PC-3 (cell line): ENCODE measurements at places on chromosomes 5 and 9.

GRCh38 chr9:134597957-134598883 is 43.4 kb upstream of the COL5A1 start:
- no peak for DNase-seq

GRCh38 chr9:86836797-86837196 is 110.5 kb downstream of the GAS1 start:
- no peak for DNase-seq

DNA sequence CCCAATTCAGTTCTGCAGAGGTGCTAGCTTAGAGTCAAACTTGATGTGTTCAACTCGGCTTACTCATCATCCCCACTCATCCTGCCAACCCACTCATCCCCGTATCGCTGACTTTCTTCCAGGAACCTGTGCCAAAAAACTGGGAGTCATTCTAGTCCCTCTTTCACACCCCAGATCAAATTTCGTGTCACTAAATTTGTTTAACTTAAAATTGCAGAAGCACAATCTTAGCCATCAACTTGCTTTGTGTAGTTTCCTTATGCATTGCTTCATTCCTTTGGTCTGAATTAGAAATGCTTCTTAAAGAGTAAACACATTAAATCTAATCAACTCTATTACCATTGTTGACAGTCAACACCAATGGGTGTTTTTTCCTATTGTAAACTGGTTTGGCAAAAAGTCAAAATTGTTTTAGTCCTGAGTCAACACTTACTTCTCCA is 162.4 kb downstream of the TTC39B start:
- DNase-seq = peak; percentile 92

DNA sequence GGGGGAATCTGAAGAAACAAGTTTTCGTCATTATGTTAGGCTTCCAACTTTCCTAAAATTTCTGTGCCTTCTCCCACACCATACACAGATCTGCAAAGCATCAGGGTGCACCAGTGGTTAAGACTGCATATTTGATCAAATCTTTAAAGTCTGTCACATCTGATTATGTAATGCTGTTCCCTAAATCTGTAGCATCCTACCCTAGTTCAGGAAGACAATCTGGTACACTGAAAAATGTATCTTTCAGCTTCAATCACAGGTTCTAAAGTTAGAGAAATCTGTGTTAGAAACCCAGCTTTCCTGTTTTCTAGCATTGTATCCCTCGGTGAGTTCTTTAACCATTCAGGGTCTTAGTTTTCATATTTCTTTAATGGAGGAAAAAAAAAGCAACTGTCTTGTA is 3.9 kb downstream of the SSBP2 start:
- DNase-seq = no peak

- no peak for DNase-seq
Measured at GRCh38 chr5:133825631-133826289, 142.7 kb downstream of the C5orf15 start.

DNA sequence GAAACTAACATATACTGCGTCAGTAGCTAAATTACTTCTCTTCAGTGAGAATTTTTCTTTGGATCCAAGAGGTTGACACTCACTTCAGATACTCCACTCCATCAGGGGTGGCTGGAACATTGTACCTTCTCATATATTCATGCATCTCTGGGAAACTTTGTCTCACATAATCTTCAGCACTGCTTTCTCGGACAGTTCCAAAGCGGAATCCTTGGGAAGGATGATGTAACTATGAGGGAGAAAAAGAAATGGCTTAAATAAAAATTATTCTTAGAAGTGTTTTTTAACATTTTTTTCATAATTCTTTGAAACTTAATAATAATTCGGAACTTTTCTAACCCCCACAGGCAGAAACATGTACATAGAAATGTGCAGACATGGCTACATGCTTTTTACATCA is 33.4 kb upstream of the PPP3R2 start:
- DNase-seq = peak; percentile 9

DNA sequence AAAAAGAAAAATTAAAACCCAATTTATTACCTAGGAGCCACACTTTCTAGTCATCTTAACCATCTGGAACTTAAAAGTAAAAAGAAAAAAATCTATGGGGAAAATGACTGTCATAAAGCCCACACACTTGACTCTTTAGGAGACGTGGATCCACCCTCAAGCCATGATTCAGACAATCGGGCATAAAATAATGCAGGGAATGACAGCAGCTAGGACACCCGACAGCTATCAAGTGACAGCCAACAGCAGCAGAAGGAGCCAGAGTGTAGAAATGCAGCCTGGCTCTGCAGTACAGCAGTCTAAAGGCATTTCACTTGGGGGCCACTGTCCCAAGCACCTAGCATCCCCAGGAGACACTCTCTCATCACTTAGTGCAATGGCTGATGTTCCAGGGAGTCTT is 226.9 kb downstream of the CAAP1 start:
- DNase-seq = no peak

GRCh38 chr9:110357505-110357904 is 19.8 kb upstream of the TXNDC8 start:
- peak; percentile 26 for DNase-seq

DNA sequence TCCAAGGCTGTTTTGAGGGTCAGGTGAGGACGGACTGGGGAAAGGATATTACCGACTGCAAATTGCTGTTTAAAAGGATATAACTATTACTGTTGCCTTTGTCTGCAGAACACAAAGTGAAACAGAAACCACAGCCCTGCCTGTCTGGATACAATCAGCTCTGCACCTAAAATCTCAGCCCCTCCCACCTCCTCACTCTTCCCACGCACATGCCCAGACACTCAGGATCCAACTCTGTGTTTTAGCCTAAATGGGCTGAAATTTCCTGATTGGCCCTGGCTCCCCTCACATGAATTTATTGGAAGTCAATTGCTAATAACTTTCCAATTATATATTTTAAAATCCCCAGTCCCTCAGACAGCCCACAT is 176.3 kb upstream of the PPP1R26 start:
- DNase-seq = no peak

- no peak for DNase-seq
Measured at GRCh38 chr5:127601111-127601510, 47.8 kb upstream of the CTXN3 start.

GRCh38 chr5:600886-601541 is 11.1 kb upstream of the CEP72 start:
- peak; percentile 5 for DNase-seq

GRCh38 chr5:88518131-88519016 is 249.7 kb upstream of the TMEM161B start:
- DNase-seq = no peak

GRCh38 chr5:86329318-86329717 is 288.4 kb upstream of the COX7C start:
- DNase-seq = no peak

- no peak for DNase-seq
Measured at GRCh38 chr9:111236332-111236731, 93.7 kb downstream of the OR2K2 start.

- peak; percentile 36 for DNase-seq
Measured at GRCh38 chr9:127977884-127978647, 2.7 kb downstream of the EEIG1 start.

- DNase-seq = no peak
Measured at GRCh38 chr9:6562201-6562600, 83.3 kb downstream of the GLDC start.

DNA sequence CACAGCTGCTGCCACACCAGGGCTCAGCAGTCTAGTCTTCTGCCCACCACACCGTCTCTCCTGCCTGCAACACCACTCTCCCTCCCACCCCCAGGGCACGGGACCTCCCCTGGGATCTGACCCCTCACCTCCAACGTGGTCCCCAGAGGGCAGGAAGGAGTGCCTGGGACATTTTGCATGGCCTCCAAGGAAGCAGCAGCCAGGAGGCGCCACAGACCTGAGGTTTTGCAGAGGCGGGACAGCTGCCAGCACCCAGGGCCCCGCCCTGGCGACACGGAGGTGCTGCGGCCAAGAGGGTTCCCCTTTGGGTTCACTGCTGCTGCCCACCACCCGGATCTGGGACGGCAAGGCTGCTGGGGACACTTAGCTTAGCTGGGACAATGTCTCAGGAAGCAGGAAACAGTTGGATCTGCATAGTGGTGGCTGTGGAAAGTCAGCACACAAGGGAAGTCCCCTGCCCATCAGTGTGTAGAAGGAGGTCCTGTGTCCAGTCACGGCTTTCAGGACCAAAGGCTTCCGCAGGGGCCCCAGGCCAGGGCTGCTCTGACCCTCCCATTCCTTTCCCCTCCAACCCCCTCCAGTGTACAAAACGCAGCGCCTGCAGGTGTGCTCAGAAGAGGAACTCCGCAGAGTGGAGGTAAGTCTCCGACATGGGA is 13.8 kb downstream of the PROP1 start:
- DNase-seq = peak; percentile 50

DNA sequence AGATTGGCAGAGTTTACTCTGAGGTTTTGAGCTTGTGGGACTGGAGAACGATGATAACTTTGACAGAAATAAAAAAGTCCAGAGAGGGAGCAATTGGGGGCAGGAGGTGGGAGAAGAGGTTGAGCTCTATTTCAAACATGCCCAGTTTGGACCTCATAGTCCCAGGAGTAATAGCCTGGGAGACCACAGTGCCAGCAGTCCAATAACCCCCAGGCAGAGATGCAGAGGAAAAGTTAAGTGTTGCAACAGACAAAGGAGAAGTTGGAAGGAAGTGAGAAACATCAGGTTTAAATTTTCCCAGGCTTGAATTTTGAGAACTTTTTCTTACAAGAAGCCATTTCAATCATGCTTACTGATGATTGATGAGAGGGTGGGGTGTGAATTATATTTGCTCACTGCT is 117.0 kb upstream of the GHR start:
- DNase-seq = no peak

- DNase-seq = no peak
Measured at GRCh38 chr5:149372076-149372795, 6.9 kb downstream of the IL17B start.

- peak; percentile 63 for DNase-seq
Measured at GRCh38 chr9:112925058-112925641, 34.5 kb upstream of the SLC46A2 start.

- DNase-seq = peak; percentile 57
Measured at GRCh38 chr9:131397100-131397790, 3.4 kb downstream of the PRRC2B start.

GRCh38 chr5:65455064-65455463 is 26.7 kb downstream of the ADAMTS6 start:
- DNase-seq = no peak

DNA sequence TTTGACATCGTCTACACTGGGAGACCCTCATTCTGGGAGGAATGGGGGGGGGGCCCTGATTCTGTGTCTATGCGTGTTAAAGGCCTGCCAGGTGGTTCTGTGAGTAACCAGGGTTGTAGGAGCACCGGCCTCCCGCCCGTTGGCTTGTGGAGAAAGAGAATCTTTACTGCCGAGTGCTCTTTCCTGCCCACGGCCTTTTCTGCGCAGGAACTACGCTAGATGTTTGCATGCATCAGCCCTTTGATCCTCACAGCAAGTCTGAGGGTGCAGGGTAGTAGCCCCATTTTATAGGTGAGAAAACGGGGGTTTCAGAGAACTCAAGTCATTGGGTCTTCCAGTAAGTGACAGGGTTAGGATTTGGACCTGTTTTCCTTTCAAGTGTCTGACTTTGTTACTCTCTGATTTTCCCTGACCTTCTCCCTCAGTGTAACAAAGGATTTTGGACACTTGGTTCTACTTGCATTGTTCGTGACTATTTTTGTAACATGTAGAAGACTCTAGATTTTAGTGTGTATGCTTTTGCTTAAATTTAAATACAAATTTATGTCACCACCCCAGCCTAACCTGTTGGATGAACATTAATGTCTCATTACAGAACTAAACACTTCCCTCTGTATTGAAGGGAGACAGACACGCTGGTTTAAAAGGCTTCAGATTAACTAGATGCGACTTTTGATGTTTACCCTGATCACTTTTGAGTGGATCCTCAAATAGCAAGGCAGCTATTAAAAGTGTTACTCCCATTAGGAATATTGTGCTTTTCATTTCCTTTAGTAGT is 22.0 kb downstream of the MAST4 start:
- DNase-seq = no peak

- DNase-seq = no peak
Measured at GRCh38 chr9:132242621-132243155, 80.8 kb downstream of the NTNG2 start.

DNA sequence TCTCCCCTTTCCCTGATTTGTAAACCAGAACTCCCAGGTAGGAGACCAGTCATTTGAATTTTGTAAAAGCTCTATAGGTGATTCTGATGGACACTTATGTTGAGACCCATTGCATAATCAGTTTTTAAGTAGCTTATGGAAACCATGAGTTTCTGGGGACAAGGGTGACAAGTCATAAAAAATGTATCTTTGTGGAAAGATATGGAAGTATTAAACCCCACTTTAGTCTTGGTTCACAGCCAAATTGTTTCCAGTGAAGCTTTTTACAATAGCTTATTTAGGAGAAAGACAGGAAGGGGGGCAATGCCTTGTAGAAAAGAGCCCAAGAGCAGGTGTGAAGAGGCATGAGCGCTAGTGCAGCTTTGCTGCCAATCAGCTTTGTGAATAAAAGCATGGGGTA is 453 bp upstream of the CCL28 start:
- DNase-seq = no peak

GRCh38 chr5:148343046-148343407 is 7.7 kb downstream of the SPINK9 start:
- DNase-seq = peak; percentile 97

DNA sequence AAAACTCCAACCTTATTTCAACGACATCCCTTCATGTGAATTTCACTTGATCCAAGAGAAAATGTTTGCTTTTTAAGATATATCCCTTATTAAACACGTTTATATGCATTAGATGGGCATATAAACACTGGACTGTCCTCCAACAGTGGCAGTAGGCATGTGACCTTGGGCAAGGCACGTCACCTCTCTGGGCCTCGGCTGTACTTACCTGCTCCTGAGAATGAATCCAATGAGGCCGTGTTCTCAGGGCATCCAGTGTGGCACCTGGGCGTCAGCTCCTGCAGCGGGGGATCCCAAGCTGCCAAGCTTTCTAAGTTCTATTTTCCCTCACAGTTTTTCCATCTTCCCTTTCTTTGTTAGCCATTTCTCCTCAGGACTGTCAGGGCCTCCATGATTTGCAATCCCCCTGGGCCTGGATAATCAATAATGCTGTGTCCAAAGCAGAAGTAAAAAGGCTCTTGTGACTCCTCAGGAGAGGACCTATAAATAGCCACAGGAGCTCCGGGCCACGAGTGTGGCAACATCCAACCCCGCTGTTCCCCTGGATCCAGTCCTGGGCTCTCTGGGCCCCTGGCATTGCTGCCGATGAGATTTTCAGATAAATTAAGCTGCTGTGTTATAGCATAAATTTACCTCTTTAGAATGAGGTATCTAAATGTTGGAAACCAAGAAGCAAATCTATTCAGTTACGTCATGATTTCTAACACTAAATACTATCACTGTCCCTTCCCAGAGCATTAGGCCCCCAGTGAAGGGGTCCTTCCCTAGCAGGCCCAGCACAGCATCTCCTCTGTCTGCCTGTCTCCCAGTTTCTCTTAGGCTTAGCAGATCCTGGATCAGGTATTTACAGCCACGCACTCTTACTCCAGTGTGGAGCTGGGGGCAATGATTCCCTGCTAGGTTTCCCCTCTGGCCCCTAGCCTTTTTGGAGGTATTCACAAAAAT is 76.8 kb downstream of the PTPN3 start:
- no peak for DNase-seq

- DNase-seq = no peak
Measured at GRCh38 chr9:126002476-126003350, 255.5 kb downstream of the PBX3 start.

- DNase-seq = peak; percentile 44
Measured at GRCh38 chr9:72509635-72510034, 11.8 kb upstream of the TMC1 start.
